Endothelial cell (in vitro differentiated cells): ENCODE measurements at places on chromosomes 4 and X. TPM values are rescaled to one million over a fixed set of nuclear protein-coding genes. Genes with fewer than 3 reads are reported as not detected.

DNA sequence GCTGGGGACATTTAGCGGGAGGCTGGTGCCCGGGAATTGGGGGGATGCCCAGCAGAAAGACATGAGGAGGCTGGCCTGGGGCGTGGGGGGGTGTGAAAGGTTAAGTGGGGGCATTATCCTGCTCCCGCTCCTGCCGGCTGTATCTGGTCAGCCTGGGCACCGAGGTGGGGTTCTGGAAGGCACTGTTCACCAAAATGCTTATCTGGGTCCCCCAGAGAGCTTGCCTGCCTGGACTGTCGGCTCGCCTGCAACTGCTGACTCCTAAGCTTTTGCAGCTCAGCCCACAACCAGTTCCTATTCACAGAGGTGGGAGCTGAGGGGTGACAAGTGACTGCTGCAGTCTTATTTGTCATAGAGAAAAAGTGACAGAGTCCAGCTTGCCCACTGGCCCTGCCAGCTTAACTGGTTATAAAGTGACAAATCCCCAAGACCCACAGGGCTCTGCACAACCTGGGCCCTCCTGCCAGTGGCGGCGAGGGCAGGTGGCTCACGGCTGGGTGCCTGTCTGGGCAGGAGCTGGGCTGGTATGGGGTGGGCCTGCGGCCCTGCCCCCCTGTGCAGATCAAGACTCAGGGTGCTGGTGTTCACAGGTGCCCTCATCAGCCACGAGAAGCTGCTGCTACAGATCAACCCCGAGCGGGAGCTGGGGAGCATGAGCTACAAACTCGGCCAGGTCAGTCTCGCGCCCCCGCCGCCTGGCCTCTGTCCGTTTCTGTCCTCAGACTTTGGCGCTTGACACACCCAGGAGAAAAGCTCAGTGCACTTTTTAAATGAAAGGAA is 23.7 kb upstream of the MSANTD1 start:
- peaks cover 50% of the 10 kb centered on the region for H3K36me3 ChIP-seq
- peaks cover 11% of the 10 kb centered on the region for H3K27me3 ChIP-seq
- no peak overlapping the region for H3K4me3 ChIP-seq
- H3K4me1 ChIP-seq: no peaks in the 10 kb centered on the region
- DNase-seq: no peak

Gene OTUD5
- total RNA-seq: 48.8 TPM

DNA sequence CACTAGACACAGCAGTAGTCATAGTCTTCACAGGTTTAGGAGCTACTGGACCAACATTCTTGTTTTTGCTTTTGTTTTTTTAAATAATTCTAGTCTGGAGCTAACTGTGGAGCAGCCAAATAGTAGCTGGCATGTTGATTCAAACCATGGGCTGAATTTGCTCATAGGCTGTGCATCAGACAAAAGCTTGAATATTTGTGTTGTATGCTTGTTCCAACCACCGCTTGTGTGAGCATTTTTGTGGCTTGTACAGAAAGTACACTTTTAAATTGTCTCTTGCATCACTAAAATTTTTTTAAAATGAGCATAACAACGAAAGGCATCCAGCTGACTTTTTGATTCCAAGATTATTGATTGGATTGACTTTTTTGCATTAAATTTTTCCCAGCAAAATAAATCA is 39.6 kb downstream of the CCNI start:
- no peak overlapping the region for H3K27ac ChIP-seq
- H3K36me3 ChIP-seq: peaks cover 28% of the 10 kb centered on the region

Gene STK32B
- total RNA-seq: 0.56 TPM

Gene F8A2
- total RNA-seq: not detected

- peak; percentile 57 for DNase-seq
- H3K4me1 ChIP-seq: no peaks in the 10 kb centered on the region
- H3K27me3 ChIP-seq: peaks cover 3% of the 10 kb centered on the region
- H3K4me3 ChIP-seq: no peak overlapping the region
- H3K27ac ChIP-seq: no peak overlapping the region
Measured at GRCh38 chr4:3783693-3784306, 17.6 kb downstream of the ADRA2C start.
